A172 (cell line): ENCODE measurements at places on chromosomes 4 and X.

DNA sequence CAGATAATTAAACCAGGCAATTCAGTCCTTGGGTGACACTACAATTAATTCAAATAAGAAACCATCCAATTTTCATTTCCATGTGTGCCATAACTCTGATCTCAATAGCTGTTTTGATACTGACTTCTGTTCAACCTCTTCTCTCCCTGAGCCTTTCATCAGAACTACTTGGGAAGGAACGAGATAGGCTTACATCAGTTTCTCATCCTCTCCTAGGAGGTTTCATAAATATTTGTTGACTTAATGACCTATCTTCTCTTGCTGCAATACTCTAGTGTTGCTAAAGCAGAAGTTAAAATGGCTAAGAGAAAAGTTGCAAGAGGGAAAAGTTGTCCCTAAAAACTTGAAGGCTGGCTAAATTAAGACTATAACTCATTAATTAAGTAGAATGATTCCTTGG lies 41.8 kb downstream of the PRKG2 start:
- no peak for DNase-seq

DNA sequence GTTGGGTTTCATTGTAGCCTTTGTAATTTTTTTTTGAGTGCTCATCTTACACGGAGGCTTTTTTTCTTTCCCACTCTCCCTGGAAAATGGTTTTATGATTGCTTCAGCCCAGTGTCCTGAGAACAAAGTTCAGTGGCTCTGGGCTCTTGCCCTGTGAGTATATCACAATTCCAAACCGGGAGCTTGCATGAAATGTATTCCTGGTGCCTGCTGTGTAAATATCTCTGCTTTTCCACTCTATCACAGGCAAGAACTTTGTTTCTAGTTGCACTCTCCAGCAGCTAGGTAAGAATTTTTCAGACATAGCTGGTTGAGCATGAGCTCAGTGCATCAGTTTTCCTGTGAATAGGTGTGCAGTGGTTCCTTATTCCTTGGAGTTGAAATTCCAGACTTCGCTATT lies 60.8 kb downstream of the SUPT20HL2 start:
- no peak for DNase-seq

- DNase-seq: no peak
Measured at GRCh38 chr4:93743635-93744034, 84.9 kb upstream of the ATOH1 start.

DNA sequence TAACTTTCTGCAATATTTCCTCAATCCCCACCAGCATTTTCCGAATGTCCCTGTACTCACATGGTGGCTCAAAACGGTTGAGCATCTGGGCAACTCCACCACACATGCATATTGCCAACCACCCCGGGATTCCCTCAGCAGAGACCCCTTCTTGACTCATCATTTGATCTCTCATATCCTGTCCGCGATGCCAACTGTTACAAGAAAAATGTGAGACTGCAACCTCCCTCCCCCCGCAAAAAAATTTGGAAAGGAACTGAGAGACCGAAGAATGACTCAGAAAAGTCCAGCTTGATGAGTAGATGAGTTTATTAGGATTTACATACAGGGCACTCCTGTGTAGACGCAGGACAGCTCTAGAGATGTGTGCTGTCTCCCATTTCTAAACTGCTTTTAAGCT lies 561.4 kb downstream of the ZIC3 start:
- no peak for DNase-seq
